ENCODE measurements at places on chromosomes 7 and 10. TPM values are rescaled to one million over a fixed set of nuclear protein-coding genes. Genes with fewer than 3 reads are reported as not detected.
A peak's percentile ranks its signal among the peaks of the same experiment; 100 is the strongest.

Gene CNPY1
- total RNA-seq = not detected

Gene SFMBT2
- 14.3 TPM for total RNA-seq

- no peak for ATAC-seq
Measured at GRCh38 chr10:62990126-62990525, 143.0 kb upstream of the NRBF2 start.

GRCh38 chr10:9043466-9043865 lies 989.0 kb downstream of the GATA3 start:
- no peak for ATAC-seq

DNA sequence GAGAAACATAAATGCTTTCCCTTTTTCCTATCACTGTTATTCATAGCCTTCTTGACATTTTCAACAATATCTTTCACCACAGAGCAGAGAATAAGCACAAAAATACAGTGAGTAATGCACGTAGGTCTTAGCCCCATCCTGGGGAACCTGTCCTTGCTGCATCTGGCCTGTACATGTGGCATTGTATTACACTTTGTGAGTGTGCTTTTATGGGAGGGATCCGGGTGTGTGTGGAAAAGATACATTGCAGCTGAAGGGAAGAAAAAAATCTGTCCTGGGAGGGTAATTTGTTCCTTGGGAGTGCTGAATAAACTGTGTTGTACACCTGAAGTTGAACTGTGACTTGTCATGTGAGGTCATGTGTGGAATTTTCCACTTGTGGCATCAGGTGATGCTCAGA lies 422.7 kb upstream of the LRGUK start:
- ATAC-seq = no peak

GRCh38 chr7:65037740-65038688 lies 31.5 kb upstream of the ERV3-1 start:
- peak; percentile 96 for ATAC-seq

GRCh38 chr10:116085323-116085722 lies 187.7 kb downstream of the GFRA1 start:
- ATAC-seq = no peak

DNA sequence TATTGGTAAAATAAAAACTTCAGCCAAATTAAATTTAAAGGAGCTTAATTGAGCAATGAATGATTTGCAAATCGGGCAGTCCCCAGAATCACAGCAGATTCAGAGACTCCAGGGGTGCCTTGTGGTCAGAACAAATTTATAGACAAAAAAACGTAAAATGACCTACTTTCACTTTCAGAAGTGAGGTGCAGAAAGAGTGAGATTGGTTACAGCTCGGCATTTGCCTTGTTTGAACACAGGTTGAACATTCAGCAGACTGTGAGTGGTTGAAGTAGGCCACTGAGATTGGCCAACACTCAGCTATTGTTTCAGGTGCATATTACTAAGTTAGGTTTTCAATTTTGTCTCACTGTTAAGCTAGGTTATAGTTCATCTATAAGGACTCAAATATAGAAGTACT lies 153.4 kb downstream of the BICC1 start:
- ATAC-seq = no peak

- ATAC-seq = no peak
Measured at GRCh38 chr7:107597582-107597916, 17.5 kb downstream of the BCAP29 start.

- no peak for ATAC-seq
Measured at GRCh38 chr7:142885311-142886230, at the start of gene TRPV6. TRPV6 (minus strand) TSS chr7:142885745.

GRCh38 chr10:131141645-131142516 lies 169.6 kb downstream of the TCERG1L start:
- ATAC-seq = no peak

DNA sequence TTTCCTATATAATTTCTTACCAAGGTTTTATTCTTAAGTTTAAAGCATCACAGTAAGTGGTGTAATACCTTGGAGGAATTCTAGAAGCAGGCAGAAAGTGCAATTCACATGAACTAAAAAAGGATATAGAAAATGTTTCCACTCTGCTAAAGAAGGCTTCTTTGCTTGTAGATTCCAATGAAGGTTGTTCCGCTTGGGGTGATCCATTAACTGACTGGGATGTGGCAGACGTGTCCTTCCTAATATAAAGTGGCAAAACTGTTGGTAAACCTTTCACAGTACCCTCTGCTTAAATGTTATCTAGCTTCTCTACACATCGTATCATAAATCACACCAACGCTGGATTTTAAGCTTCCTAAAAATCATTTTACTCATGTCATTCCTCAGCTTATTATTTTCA lies 2.3 kb downstream of the ZC3HC1 start:
- no peak for ATAC-seq

GRCh38 chr10:21926358-21926925 lies 77.1 kb downstream of the DNAJC1 start:
- no peak for ATAC-seq

GRCh38 chr7:138606236-138606635 lies 94.9 kb downstream of the SVOPL start:
- no peak for ATAC-seq

DNA sequence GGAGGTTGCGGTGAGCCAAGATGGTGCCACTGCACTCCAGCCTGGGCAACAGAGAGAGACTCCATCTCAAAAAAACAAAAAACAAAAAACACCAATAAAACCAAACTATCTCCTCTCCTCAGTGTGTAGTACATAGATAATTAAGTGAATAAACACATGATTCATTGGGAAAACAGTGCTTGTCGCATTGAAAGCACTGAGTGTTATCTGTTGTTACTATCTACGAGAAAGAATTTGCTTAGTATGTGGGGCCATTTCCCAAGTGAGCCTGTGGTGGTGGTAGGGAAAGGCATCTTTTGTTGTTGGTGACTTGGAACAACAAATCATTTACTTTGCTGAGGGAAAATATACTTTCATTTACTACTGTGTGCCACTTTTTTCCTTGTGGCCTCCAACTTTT lies 42.6 kb downstream of the RSBN1L start:
- ATAC-seq = no peak

All from gastroesophageal sphincter (tissue), 4 donors.